ENCODE measurements at places on chromosomes 5 and 9. TPM values are rescaled to one million over a fixed set of nuclear protein-coding genes. Genes with fewer than 3 reads are reported as not detected.
A peak's percentile ranks its signal among the peaks of the same experiment; 100 is the strongest.

GRCh38 chr9:112288029-112288428 lies 45.4 kb downstream of the PTBP3 start:
- DNase-seq = no peak

GRCh38 chr9:129646252-129646651 lies 4.3 kb upstream of the ASB6 start:
- no peak for DNase-seq

DNA sequence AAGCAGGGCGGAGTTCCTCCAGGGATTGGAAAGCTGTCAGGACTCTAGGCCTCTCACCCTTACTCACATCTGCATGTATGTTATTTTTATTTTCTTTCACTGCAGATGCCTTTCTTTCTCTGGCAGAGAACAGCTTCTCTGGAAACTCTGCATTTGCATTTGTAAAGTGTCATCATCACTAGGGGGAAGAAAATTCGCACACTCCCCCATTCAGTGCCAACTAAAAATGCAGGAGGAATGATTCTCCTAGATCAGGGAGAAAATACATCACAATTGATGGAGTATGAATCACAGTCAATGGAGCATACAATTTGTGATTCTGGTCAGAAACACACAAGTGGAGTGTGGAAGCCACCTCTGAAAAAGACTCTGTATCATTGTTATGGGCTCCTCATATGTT lies 351.4 kb upstream of the FTMT start:
- DNase-seq = no peak

PCDHA7 gene
- 0.20 TPM for total RNA-seq

- DNase-seq = peak; percentile 5
These were observed 162.3 kb downstream of the AOPEP start for GRCh38 chr9:94888775-94889174.

GRCh38 chr5:169412831-169413230 lies 111.9 kb upstream of the SLIT3 start:
- DNase-seq = no peak

GRCh38 chr9:69421908-69422801 lies 97.1 kb downstream of the ENTREP1 start:
- no peak for DNase-seq

IL5 gene
- not detected for total RNA-seq

DNA sequence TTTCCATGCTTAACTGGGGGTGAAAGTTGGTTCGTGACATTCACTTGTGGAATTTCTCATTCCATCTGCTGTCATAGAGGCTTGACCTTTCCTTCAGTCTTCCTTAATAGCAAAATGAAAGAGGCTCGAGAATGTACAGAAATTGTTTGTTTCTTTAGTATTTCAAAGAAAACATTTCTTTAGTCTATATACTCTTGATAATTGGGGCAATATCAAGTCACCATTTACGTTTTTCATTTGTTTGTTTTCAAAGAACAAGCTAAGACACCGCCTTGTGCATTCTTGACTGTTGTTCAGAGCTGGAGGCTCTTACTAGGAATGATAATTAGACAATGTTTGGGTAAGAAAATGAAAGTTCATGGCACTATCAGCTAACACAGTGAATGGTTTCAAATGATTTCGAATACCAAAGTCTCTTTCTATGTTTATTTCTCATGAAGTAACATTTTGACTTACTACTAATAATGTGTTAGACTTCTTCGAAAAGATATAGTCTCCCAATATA lies 835.4 kb downstream of the SEMA5A start:
- no peak for DNase-seq

- DNase-seq = no peak
These were observed 95.3 kb upstream of the PITX1 start for GRCh38 chr5:135129307-135129706.

DNA sequence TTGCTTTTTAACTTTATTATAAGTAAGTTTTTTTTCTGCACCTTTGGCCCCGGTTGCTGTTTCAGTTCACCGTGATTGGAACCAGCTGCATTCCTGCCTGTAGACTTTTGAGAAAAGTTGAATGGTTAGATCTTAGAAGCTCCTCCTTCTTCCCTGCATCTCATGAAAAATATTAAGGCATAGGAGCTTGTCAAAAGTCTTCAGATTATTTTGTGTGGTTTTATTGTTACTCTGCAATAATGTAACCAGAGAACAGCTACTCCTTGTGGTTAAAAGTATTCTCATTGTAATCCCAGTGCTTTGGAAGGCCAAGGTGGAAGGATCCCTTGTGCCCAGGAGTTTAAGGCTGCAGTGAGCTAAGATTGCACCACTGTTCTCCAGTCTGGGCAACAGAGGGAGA lies 3.3 kb upstream of the SLC2A8 start:
- no peak for DNase-seq

- no peak for DNase-seq
These were observed 7.6 kb upstream of the CLPTM1L start for GRCh38 chr5:1352231-1353219.

TPPP gene
- 9.4 TPM for total RNA-seq

GRCh38 chr5:82115858-82116257 lies 144.0 kb downstream of the ATG10 start:
- DNase-seq = no peak

GRCh38 chr9:105436783-105437182 lies 11.1 kb upstream of the FSD1L start:
- DNase-seq = no peak

DNA sequence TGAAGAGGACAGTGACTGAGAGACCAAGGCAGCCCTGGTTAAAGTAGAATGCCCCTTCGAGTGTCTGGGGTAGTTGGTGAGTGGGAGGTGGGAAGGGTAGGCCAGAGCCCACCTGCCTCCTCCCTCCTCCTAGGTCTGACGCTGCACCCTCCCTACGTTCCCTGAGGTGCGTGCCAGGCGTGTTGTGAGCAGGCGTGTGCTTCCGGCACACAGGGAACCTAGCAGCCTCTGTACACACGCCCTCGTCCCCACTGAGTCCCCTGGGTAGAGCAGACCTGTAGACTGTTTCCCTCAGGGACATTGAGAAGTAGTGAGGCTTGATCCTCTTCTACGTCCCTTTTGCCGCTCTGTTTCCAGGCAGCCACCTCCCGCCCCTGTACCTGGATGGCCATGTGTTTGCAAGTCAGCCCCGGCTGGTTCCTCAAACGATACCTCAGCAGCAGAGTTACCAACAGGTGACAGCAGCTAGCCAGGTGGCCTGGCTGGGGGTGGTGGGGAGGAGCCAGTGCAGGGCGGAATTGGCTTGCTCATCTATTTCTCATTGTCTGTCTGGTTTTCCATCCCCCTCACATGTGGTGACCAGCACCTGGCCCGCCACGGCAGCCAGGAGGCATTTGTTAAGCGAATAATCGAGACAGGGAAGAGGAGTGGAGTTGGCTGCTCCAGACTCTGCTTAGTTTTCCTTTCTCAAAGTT lies 16.8 kb upstream of the POMT1 start:
- no peak for DNase-seq

NPR3 gene
- 13.4 TPM for total RNA-seq

GRCh38 chr5:117327511-117327910 lies 752.9 kb upstream of the SEMA6A start:
- no peak for DNase-seq

CD274 gene
- 0.79 TPM for total RNA-seq

NUTM2G gene
- total RNA-seq = not detected

DNA sequence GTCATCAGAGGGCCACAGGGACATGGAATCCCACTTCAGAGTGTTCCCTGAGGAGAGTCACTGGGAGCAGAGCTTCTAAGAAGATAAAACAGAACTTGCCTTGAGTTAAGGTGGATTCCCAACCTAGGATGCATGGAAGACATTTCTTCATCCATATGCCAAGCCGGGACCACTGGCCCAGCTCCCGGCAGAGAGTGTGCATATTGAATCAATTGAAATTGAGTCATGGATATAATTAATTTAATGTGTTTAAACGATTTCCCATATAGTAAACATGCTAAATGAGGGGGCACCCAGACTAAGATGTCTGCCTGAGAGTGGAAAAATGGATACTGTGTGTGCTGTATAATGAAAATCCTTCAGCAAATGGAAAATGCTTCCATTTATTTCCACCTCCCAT lies 194.4 kb upstream of the TBC1D2 start:
- DNase-seq = no peak

KCNMB1 gene
- total RNA-seq = 1.1 TPM

SLC6A19 gene
- total RNA-seq = not detected

DNA sequence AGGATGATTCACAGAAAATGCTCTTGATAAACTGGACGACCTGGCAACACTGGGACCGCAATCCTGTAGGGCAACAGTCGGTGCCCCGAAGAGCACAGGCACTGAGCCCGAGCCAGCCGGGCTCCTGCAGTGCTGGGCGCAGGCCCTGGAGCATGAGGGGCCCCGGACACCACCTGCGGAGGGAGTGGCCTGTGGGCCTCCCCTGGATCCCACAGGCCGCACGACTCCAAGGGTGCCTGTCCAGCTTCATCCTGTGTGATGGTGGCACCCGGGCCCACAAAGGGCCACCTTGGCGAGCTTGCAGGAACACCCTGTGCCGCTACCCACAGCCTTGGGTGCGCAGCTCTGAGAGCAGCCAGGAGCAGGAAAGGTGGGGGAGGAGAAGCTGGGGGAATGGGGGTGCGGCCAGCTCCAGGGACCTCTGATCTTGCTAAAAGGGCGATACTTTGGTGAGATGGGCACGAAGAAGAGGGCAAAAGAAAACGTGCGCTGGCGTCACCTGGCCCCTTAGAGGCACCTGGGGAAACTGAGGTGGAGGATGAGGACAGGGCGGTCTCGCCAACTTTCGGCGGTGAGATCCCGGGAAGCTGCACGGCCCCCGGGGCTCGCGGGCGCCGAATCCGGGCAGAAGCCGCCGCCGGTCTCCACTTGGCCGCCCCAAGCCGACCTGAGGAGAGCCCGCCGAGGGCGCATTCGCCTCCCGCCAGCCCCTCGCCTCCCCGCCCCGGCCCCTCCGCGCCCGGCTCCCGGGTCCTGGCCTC lies 722 bp downstream of the TBC1D9B start:
- DNase-seq = no peak

- no peak for DNase-seq
These were observed 73.4 kb upstream of the C5orf46 start for GRCh38 chr5:147979761-147980160.

GRCh38 chr9:99112750-99113413 lies 8.0 kb downstream of the TGFBR1 start:
- no peak for DNase-seq

MCIDAS gene
- not detected for total RNA-seq

DNA sequence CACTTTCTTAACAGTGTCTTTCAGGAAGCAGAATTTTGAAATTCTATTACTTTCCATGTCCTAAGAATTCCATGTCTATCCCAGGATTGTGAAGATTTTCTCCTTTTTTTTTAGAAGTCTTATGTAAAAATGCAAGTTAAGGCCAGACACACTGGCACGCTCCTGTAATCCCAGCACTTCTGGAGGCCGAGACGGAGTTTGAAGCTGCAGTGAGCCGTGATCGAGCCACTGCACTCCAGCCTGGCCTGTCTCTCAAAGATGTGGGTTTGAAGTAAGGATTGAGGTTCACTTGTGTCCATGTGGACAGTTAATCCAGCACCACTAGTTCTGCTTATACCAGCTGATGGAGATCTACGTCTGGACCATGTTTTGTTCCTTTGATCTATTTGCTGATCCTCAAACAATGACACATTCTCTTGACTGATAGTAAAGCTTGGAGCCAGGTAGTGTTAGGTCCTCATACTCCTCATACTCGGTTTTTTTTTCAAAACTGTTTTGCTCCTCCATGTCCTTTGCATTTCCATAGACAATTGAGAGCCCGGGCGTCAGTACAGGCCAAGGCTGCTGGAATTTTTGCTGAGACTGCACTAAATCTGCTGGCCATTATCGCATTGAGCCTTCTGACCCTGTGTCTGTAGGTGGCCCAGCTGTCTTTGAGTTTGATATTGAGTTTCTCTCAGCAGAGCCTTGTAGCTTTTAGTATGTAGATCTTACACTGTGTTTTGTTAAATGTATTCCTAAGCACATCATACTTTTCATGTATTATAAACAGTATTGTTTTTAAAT lies 53.4 kb upstream of the CACNA1B start:
- no peak for DNase-seq

DNA sequence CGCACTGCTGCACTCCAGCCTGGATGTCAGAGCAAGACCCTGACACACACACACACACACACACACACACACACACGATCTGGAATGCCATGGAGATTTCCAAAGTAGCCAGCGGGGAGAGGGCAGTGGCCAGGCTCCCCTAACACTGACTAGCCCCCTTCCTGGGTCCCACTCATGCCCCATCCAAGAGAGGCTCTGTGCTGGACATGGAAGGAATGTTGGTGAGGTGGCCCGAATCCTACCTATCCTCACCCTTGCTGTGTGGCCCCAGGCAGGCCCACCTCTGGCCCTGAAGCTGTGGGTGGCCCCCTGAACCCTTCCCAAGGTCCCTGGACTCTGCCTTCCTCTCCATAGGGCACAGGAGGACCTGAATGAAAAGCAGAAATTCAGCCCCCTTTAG lies 7.3 kb downstream of the BRD3 start:
- DNase-seq = no peak

GRCh38 chr9:101625876-101626275 lies 31.1 kb upstream of the PPP3R2 start:
- no peak for DNase-seq

DNA sequence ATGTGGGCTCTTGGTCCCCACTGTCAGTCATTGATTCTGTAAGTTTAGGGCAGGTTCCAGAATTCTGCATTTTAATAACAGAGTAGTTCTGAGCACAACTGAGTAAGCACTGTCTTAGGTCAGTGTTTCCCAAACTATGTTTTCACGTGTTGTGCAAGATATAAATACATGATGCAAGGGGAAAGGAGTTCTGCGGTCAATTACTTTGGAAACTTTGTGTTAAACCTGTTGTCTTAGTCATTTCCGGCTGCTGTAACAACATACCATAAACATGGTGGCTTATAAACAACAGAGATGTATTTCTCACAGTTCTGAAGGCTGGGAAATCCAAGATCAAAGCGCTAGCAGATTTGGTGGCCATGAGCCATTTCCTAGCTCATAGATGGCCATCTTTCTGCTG lies 69.8 kb downstream of the EQTN start:
- DNase-seq = no peak

TTC23L gene
- 0.38 TPM for total RNA-seq

- DNase-seq = no peak
These were observed 4.1 kb upstream of the NDFIP1 start for GRCh38 chr5:142104491-142104890.

PCDHGA9 gene
- total RNA-seq = 5.6 TPM

- no peak for DNase-seq
These were observed 186.2 kb downstream of the GLIS3 start for GRCh38 chr9:4113711-4114110.

GRCh38 chr5:42422656-42423280 lies 471 bp upstream of the GHR start:
- no peak for DNase-seq

DNA sequence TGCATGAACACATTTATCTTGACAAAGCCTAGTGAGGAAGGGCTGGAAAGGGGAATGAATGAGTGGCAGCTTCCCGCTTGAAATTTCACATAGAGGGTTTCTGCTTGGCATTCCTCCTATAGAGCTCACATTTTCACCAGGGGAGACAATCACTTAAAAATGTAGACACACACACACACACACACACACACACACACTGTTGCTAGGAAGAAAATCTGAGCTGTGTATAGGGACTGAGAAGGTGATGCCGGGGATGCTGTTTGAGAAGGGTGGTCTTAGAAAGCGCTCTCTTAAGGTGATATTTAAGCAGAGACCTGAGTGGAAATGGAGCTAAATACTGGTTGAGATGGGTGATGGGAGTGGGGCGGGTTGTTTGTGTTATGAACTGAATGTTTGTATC lies 70.4 kb downstream of the LRRC70 start:
- no peak for DNase-seq

Data from lower leg skin (tissue), 4 donors.